ENCODE measurements at places on chromosomes 4 and X.

DNA sequence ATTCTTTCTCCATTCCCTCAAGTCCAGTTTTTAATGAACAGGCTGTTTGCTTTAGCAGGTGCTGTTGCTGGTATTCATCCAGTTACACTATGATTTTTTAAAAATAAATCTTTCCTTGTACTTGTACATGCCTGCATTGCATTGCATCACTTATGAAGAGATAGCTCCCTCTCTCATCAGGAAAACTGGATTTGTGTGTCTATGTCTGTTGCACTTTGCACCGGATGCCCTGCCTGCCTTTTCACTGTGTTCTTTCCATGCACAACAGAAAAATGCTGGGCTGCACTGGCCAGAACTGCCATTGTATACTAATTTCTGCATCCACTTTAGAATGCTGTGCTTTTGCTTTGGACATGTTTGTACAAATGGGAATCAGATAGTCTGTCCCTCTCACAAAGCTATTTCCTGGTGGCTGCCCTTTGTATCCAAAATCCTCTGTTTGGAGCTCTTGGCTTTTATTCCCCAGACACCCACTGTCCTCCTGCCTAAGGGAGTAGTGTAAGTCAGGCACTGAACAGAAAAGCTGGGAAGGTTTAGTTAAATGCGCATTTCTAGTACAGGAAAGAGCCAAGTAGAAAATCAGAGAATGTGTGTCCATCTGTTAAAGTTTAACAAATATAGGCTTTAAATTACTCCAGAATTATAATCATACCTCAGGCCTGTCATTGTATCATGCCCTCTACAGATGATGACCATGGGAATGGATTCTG, 119.1 kb downstream of the MBNL3 start:
- no peak for DNase-seq

GRCh38 chr4:27666943-27667342, 806.3 kb downstream of the STIM2 start:
- peak; percentile 33 for DNase-seq

DNA sequence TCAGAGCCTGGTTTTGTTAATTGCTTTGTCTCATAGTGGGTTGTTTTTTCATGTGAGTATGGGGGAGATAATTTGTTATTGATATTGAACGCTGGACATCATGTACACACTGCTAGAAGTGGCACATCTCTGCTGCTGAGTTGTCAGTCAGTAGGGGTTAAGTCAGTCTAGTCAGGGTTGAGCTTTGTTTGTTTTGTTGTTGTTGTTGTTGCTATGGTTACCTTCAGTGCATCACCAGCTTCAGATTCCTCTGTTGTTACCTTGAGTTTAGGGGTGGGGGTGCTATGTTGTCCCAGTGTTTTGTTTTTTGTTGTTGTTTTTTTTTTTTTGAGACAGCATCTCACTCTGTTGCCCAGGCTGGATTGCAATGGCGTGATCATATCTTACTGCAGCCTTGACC, 9.9 kb downstream of the YIPF6 start:
- no peak for DNase-seq

DNA sequence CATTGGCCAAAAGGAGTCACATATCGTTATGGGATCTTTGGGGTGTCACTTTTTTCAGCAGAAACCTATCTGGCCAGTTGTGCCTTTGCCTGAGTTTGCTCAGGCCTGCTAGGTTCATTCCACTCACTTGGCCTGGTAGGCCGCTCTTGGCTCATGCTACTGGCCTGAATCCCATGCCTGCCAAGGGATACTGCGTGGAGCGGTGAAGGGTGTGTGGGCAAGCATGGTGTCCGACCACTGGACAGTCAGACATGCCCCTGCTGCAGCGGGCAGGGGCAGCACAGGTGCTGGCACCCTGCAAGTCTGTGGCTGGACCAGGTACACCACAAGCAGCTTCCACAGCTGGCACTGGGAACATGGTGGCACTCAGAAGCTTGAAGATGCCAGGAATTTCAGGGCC, 11.3 kb upstream of the PPM1K start:
- no peak for DNase-seq

DNA sequence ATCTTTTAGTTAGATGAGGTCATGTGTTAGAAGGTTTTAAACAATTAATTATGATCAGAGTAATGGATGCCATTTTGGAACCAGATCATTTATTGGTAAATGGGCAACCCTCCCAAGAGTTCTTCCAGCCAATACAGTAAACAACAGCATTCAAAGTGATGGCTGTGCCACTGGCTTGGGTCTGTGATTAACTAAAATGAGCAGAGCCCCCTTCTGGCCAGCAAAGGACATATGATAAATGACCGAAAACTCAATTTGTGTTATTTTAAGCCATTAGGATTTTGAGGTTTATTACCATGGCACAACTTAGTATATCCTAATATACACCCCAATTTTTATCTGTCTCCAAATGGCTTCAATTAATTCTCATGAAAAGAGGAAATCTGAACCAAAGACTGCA, 90.8 kb upstream of the NPFFR2 start:
- peak; percentile 5 for DNase-seq

DNA sequence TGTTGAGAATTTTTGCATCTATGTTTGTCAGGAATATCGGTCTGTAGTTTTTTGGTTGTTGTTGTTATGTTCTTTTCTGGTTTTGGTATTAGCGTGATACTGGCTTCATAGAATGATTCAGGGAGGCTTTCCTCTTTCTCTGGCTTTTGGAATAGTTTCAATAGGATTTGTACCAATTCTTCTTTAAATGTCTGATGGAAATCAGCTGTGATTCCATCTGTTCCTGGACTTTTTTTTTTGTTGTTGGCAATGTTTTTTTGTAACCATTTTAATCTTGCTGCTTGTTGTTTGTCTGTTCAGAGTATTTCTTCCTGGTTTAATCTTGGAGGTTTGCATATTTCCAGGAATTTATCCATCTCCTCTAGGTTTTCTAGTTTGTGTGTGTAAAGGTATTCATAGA, 81.5 kb upstream of the GK2 start:
- DNase-seq: no peak

- DNase-seq: no peak
These were observed 33.2 kb upstream of the ARSD start for GRCh38 chrX:2962381-2962780.

DNA sequence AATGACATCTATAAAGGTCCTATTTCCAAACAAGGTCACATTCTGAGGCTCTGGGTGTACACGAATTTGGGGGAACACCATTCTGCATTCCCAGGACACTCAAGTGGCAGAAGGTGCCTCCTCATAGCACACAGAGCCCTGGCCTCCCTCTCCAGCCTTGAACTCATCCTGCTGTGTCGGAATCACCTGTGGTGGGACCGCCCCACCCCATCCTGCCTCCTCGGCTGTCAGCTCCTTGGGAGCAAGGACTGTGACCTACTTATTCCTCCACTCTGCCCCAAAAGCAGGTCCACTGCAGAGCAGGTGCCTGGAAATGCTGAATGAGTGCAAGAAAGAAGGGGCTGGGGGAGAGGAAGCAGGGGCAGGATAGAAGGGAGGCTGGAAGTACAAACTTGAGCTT, 33.5 kb downstream of the HTRA3 start:
- no peak for DNase-seq
